CD4-positive, alpha-beta T cell treated with Interleukin-1 beta for 1 hour (primary cell): ENCODE measurements at places on chromosomes 3 and 15.

- DNase-seq = no peak
Observed at GRCh38 chr3:149018247-149018646, 26.9 kb downstream of the GYG1 start.

DNA sequence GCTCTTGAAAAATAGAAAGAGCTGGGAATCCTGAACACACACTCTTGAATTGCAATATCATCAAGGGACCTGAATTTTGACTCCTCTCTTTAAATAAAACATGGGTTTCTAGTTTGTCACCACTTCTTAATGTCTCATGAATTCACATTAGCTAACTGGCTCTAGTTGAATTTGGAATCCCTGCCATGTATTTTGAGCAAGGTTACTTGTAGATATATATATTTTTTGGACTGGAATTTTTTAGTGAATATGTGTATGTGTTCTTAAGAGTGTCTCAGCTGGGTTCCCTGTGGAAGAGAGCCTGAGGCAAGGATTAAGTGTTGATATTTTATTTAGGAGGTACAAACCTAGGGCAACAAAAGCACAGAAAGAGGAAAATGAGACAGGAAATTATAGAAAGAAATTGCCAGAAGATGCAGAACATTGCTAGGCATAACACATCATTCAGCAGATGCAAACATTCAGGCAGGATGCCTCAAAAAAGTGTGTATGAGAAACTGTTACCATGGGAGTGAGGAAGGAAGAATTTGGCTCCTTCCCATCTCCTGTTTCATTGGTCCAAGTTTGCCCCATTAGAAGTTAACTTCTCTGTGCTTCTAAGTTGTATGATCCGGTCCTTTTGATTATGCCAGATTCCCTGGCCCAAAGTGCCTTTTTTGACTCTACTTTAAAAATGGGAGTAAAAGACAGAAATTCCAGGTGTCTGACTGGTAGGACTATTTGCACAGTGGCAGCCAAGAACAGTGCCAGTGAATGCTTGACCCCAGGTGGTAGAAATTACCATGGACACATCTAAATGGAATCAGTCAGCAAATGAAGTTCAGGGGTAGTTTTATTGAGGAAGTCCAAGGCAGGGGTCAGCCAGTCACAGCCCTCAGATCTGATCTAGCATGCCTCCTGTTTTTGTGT is 253.7 kb upstream of the TGFBR2 start:
- DNase-seq = no peak

- peak; percentile 10 for DNase-seq
Observed at GRCh38 chr15:94297558-94297957, 66.2 kb downstream of the MCTP2 start.

DNA sequence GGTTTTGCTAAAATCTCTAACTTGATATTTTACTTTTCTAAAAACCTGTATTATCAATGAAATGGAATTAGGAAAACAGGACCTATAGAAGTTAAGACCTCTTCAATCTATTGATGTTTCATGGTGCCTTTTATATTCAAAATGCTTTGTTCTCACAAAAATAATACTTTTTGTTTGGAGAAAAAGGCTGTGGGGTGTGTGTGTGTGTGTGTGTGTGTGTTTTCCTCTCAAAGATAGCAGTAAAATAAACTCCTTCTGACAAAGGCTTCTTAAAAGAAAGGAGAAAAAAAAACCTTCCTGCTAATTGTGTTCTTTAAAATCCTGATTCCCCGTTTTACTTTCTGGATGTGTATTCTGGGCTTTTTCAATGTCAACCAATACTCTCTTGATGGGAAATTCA is 54.5 kb downstream of the RBM6 start:
- DNase-seq = no peak

- DNase-seq = no peak
Observed at GRCh38 chr3:184523825-184524615, 37.6 kb upstream of the EPHB3 start.

GRCh38 chr15:70497661-70498060 is 265.7 kb downstream of the UACA start:
- DNase-seq = no peak

- no peak for DNase-seq
Observed at GRCh38 chr15:90497376-90497775, 32.3 kb upstream of the CRTC3 start.

DNA sequence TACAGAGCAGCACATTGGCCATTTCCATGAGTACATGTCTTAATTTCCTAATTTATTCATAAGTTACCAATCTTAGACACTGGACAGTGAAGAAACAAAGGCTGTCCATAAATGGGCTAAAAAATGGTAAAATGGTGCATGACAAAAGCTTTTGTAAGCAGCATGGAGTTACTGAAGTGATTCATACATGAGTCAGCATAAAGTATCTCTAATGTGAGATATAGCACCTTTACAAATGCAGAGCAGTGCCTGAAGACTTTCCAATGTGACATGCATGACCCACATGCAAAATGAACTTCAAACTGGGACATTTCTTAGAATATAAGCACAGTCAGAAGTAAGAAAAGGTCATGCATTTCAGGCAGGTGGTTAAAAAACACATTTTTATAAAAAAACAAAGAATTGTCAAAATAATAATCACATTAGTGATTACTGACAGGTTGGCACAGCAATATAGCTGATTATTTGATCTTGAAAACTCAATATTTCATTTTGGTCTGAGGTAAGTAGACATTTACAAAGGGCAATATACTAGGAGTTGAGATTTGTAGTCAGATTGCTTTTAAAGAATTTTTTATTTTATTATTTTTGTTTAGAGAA is 299.3 kb downstream of the PLCL2 start:
- no peak for DNase-seq

GRCh38 chr3:164208048-164208447 is 870.2 kb downstream of the SI start:
- no peak for DNase-seq
